ENCODE measurements at places on chromosomes 6 and 20. TPM values are rescaled to one million over a fixed set of nuclear protein-coding genes. Genes with fewer than 3 reads are reported as not detected.

The HLA-A gene
- 391 TPM for total RNA-seq

The TNF gene
- not detected for total RNA-seq

The BIRC7 gene
- total RNA-seq: 0.25 TPM

The SLC4A11 gene
- total RNA-seq: 0.49 TPM

The ADAM33 gene
- 145 TPM for total RNA-seq

The ERGIC3 gene
- 368 TPM for total RNA-seq

The TP53INP2 gene
- 2.1 TPM for total RNA-seq

The TFAP2B gene
- total RNA-seq: under 0.01 TPM

The MED23 gene
- 34.7 TPM for total RNA-seq
